Stimulated activated CD4-positive, alpha-beta T cell treated with anti-CD3 and anti-CD28 coated beads, Interleukin-4, amount 100 ng/mL, for 1 hour (primary cell): ENCODE measurements at places on chromosomes 12 and 14.

GRCh38 chr14:28830115-28830534 lies 63.5 kb downstream of the FOXG1 start:
- DNase-seq = no peak

- DNase-seq = no peak
These were observed 109.3 kb downstream of the NAV3 start for GRCh38 chr12:77940011-77940423.

DNA sequence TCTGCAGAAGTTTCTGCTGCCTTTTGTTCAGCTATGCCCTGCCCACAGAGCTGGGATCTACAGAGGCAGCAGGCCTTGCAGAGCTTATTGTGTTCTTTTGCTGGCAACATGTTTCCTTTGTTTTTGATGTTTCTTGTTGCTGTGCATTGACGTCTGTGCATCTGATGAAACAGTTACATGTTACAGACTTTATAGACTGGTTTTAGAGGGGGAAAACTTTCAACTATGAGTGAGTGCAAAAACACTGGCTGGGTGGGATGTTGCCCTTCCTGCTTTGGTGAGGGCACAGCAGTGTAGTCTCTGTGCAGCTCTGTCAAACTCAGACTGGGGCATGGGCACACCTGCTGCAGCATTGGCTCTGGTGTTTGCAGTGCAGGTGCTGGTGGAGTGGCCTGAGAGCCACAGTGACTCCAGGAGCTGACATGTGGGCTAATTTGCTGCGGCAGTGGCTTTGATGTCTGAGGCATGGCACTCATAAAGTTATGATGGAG lies 26.9 kb downstream of the CLEC6A start:
- DNase-seq = no peak

GRCh38 chr12:45626965-45627364 lies 102.5 kb upstream of the ARID2 start:
- DNase-seq = no peak

DNA sequence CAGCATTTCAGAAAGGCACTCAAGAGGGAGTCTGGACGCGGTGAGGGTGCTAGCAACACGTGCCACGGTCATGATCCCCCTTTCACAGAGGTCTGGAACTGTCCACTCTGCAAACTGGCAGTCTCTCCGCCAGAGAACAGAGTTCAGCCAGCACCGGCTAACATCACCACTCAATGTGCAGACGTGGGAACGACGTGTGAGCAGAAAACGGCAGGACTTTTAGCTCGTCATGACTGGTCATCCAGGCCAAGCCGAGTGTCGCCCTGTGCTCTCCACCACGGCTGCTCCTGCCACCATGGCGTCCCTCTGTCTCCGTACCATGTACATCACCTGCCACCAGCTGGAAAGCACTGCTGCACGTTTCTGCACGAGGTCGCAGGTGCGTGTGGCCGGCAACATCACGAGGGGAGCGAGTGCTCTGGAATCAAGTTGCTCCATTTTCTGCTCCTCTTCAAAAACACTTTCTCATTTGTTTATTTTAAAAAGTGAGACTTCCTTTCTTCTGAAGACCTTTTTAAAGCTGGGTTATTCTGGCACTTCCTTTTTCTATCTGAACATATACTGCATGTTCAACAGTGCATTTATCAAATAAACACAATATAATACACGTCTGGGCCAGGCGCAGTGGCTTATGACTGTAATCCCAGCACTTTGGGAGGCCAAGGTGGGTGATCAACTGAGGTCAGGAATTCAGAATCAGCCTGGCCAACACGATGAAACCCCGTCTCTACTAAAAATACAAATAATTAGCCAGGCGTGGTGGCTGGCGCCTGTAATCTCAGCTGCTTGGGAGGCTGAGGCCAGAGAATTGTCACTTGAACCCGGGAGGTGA lies 28.0 kb downstream of the SLC15A4 start:
- no peak for DNase-seq

- no peak for DNase-seq
These were observed 794 bp downstream of the SLC22A17 start for GRCh38 chr14:23351681-23352505.

GRCh38 chr14:95533822-95534221 lies 1.0 kb upstream of the GLRX5 start:
- no peak for DNase-seq

GRCh38 chr14:100617410-100618317 lies 30.4 kb upstream of the BEGAIN start:
- no peak for DNase-seq

GRCh38 chr12:9340422-9341259 lies 132.4 kb upstream of the PZP start:
- DNase-seq = no peak

DNA sequence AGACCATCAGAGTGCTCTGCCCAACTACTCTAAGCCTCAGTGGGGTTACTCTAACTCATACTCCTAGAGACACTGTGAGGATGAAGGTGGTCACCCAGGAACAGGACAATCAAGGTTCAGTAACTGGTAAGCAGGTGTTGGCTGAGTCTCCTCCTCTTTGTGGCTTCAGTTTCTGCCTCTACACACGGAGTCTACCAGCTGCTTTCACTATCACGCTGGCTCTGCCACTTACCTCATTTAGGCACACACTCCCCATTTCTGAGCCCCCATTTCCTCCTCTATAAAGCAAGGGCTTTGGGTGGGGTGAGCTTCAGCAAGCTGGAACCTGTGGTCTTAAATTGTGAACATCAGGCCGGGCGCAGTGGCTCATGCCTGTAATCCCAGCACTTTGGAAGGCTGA lies 7.3 kb upstream of the TCHP start:
- DNase-seq = no peak
